ENCODE measurements at places on chromosomes 2 and 18. TPM values are rescaled to one million over a fixed set of nuclear protein-coding genes. Genes with fewer than 3 reads are reported as not detected.

The CYS1 gene
- polyA plus RNA-seq: 105 TPM

DNA sequence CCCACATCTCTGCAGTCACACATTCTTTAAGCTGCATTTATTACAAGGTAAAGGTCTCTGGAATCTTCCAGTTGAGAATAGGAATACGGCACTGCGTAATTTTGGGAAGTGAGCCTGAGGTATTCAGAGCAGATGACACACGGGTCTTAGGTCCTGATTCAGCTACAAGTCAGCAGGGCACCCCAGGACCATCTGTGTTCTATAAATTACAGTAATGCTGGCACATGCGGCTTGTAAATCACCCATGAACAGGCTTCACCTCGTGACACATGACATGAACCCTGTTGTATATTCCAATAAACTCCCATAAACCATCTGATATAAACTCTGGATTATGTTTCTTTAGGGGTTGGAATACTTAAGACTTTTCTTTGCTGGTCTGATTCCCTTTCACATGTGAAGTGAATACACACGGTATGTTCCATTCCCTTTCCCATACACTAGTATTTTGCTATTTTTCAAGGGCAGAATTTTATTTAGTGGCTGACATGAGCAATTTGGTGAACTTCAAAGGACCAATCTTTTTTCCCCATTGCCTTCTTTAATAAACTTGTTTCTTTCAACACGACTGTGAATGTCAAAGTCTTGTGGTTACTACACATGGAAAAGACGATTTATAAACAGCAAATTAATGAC is 298.6 kb downstream of the MEIS1 start:
- peak; percentile 44 for DNase-seq

- no peak for DNase-seq
Observed at GRCh38 chr2:85390941-85391669, 19.1 kb downstream of the CAPG start.

GRCh38 chr2:45261746-45262145 is 252.5 kb upstream of the SIX2 start:
- no peak for DNase-seq

DNA sequence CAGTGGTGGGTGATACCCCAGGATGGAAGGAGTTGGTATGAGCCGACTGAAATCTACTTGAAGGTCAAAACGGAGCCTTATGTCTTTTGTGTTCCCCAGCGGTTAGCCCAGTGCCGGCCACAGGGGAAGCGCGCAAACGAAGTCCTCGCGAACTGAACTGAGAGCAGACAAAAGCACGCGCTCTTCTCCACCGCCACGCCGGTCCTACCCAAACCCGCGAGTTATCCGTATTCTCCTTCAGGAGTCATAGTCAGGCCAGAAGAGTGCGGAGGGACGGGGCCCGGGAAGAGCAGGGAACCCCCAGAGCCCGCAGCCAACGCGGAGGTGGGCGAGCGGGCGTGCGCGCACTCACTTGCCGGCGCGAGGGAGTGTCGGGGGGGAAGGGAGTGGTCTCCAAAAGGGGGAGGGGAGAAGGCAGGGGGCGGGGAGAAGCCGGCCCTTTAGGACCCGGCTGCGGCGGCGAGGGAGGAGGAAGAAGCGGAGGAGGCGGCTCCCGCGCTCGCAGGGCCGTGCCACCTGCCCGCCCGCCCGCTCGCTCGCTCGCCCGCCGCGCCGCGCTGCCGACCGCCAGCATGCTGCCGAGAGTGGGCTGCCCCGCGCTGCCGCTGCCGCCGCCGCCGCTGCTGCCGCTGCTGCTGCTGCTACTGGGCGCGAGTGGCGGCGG is at the start of gene IGFBP2:
IGFBP2 (plus strand) TSS at position 469 of the 664 bp plus-strand sequence; CDS start at position 573, 104 bp downstream.
- no peak for DNase-seq

DNA sequence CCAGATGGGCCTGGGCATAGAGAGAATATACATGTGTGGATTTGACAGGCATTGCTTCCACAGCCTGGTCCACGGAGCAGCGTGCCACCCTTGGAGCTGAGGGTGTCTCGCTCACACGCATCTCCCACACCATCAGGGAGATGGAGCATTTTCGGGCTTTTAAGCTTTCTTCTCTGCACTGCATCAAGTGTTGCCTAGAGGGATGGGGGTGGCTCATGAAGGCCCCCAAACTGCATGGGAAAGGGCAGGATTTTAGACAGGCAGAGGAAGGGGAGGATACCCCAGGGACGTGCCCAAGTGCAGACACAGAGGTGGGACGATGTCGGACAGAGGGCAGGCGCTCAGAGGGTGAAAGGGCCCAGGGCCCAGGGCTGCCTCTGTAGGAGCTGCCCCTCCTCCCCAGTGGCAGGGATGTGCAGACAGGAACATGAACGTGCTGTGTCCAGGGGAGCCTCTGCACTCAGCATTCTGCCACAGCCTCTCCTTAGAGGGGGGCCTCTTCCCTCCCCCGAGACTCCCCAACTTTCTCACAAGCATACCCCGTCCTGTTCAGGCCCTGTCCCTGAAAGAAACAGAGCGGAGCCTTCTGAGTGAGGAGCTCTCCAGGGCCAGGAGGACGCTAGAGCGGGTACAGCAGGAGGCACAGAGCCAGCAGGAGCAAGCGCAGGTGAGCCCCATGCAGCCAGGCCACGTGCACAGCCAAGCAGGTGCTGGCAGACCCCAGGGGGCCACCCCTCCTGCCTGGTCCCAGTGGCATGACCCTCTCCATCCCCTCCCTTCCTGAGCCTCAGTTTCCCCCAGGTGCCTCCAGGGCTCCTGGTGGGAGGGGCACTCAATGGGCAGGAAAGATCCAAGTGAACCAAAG is 42.9 kb upstream of the SNED1 start:
- DNase-seq: no peak

DNA sequence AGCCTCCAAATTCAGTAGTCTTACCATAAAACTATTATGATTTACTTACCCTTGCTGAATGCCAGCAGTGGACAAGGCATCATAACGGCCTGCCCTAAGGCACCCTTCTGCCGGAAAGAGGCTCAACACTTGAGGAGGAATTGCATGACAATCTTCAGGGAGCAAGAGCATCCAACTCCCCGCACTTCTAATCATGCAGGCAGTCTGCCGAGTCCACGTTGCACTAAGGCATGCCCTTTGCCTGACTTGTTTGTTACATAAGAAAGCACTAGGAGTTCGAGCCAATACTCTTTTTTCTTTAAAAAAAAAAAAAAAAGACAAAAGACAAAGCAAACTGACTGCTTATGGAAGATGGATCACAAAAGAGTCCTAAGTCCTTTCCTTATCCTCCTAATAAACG is 17.9 kb upstream of the SPTBN1 start:
- DNase-seq: no peak

All from left renal cortex interstitium (tissue), 4 donors.